Stimulated activated CD4-positive, alpha-beta T cell treated with anti-CD3 and anti-CD28 coated beads, Interleukin-4, amount 100 ng/mL, for 48 hours (primary cell): ENCODE measurements at places on chromosomes 1 and 21.

- no peak for DNase-seq
These were observed 34.1 kb upstream of the NEK7 start for GRCh38 chr1:198122693-198123092.

- no peak for DNase-seq
These were observed 417.1 kb downstream of the SETD4 start for GRCh38 chr21:35643176-35643575.

DNA sequence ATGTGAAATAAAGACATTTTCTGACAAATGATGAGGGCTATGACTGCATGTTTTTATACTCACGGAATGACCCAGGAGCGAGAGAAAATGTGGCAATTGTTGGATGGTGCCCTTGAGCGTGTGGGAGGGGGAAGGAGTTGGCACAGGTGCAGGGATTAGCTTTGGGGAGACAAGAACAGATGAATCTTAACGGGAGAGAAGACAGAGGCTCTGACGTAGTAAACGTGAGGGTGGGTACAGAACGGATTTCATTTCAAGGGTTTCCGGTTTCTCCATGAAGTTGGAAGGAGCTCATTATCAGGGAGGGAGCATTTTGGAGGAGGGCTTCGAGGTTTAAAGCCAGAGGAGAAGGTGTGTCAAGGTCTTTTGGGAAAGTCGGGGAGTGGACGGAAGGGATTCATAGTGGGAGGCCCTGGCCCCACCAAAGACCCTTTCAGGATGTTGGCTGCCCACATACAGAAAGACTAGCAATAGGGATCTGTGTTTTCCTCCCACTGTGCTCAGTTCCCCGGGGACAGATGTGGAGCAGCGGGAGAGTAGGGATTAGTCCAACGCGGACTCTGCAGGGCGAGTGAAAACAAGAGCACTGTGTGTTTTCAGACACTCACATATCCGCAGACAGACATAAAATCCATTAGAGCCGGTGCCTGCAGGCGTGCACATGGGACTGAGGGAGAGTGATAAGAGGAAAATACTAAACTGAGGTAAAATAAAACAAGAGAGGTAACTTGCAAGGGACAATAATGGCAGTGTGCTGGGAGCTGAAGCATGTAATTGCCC lies 584.1 kb downstream of the AJAP1 start:
- no peak for DNase-seq

DNA sequence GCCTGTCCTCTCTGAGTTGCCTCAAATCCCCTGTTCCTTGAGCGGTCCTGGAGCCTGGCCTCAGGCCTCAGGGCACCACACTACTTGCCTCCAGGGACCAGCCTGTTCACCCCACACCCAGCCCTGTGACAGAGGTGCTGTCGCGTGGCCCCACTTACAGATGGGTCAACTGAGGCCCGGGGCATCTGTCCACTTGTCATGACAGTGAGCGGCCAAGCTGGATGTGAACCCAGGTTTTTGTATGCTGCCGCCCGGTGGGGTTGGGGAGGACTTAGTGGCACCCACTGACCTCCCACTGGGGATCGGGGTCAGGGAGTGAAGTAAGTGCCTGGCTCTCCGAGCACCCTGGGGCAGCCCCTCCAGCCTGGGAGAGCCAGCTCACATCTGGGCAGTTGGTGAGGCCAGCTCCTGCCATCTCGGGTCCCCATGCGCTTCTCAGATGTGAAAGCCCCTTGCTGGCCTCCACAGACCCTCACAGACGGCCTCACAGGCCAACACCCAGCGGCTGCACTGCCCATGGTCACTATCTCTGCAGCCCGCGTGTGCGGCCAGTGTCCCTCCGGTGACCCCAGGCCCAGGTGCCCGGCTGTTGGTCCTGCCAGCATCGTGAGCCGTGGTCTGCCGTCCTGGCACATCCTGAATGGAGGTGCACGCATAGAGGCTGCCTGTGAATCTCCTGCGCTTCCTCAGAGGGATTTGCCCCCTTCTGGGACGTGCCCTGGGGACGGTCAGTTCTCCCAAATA lies 9.3 kb upstream of the FAAP20 start:
- DNase-seq: no peak

DNA sequence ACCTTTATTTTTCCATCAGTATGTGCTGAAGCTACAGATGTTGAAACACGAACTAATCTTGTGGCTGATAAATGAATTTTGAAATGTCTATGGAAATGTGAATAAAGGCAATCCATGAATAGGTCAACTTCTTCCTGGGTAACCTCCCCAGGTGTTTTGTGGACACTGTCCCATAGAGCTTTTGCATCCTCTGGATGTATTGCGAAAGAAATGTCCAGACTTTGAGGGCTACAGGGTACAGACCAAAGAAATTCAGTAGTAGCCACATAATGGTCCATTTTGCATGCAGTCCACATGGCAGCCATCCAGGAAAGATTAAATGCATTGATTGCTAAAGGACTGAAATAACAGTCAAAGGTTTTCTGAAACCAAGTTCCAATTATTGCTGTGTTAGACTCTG lies 21.5 kb upstream of the DARS2 start:
- DNase-seq: no peak

- no peak for DNase-seq
These were observed 128.3 kb downstream of the EDEM3 start for GRCh38 chr1:184626076-184627006.
